ENCODE measurements at places on chromosomes 7 and 10.

GRCh38 chr10:71766717-71767419, 6.5 kb downstream of the VSIR start:
- peak; percentile 92 for DNase-seq

- DNase-seq: no peak
Observed at GRCh38 chr10:69316313-69317059, 38.2 kb downstream of the HK1 start.

DNA sequence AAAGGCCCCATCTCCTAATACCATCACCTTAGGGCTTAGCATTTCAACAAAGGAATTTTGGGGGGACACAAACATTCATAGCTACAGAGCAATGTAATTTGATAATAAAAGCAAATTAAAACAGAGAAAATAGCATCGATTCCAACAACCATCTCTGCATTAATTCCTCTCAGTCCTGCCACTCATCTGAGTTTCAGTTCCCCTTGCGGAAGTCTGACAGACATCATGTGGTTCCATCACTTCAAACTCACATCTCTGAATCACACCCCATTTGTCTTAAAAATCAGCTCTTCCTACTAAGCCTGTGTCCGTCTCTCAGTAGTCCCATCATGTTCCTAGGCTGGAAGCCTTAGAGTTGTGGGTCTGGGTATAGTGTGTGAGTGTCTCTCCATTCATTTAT, 3.6 kb downstream of the ADCK2 start:
- no peak for DNase-seq

GRCh38 chr10:33248638-33249037, 85.8 kb downstream of the NRP1 start:
- DNase-seq: no peak

DNA sequence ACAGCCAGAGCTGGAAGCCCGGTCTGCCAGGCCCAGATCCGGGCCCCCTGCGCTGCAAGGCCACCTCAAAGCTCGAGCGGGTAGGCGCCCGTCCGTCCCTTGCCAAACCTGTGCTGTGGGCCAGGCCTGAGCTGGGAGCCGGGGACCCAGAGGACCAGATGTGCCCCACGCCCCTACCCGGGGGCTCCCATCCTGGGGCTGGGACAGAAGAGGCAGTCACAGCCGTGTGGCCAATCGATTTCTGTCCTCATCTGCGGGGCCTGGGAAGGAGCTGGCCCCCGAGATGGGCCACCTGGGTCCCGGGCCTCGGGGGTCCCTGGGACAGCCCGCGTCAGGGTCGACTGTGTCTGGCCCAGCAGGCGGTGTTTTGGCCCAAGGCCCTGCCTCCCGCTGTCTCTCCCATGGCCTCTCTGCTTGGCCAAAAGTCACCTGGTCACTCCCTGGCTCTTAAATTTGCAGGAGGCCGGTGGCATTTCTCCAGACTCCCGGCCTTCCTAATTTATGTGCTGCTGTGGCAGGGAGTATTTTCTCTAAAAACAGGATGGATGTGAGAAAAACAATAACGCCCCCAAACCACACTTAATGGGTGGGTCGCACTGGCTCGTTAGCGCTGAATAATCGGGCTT, 63.8 kb downstream of the UNCX start:
- DNase-seq: no peak

- DNase-seq: no peak
Observed at GRCh38 chr7:34748728-34749089, 90.7 kb downstream of the NPSR1 start.

- no peak for DNase-seq
Observed at GRCh38 chr10:5888351-5888750, 1.3 kb downstream of the ANKRD16 start.

DNA sequence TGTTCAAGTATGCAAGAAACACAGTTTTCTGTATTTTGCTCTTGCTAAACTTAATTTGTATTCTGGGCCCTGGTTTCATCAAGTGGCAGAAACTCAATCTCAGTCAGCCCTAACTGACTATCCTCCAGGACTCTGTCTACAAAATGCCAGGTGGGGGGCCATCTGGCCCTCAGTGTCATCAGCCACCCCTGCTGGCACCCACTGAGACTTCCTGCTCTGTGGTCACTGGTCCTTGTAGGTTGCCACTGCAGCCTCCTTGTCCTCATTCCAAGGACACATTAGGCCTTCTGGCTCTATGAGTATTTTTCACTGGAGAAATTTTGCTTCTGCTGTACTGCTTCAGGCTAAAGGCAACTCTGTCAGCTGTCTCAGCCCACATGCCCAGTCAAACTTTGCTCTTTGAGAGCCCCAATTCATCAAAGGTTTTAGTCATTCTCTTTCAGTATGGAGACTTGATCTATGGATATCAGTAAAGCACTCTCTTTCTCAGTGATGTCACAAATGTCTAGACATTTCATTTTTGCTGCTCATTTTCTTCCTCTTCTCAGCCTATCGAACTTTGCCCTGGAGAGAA, 163.6 kb downstream of the KCND2 start:
- DNase-seq: no peak

DNA sequence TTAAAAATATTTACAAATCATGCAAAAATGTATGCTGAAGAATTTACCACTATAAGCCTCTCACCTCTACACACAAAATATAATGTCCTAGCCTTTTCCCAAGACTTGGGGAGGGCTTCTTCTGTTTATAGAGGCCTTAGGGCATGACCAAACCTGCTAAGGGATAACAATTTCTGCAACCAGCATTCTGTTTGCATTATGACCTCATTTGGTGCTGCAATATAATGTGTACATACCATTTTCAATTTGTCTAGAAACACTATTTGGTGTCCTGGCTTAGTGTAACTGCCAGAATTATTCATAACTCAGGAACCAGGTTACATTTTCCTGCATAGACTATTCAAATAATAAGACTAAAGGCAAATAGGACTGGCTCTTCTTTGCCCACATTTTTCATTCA, 446.6 kb upstream of the SORCS1 start:
- no peak for DNase-seq

DNA sequence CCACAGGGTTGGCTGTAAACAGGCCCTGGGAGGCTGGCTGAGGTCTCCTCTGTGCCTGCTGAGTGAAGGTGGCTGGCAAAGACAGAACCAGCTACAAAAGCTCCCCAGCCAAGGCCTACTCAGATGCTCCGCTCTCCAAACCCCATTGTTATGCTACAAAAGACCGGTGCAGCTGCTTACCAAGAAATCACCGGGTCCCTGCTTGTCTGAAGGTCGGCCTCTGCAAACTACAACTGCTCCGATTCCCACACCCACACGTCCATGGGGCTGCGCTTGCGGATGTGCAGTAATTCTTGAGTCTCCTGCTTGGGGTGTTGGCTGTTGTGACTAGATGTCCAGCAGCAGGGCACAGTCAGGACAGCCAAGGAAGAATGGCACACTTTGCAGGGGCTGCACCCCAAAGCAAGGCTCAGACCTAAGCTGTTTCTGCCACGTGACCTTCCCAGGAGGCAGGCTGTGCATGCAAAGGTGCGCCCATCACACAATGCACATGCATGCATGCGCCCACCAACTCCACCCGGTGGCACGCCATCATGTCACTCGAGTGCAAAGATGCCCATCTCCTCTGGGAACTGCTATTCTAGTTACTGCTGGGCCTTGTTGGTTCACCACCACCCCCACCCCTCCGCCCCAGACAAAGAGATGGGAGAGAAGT, 97.8 kb downstream of the OAT start:
- no peak for DNase-seq

- peak; percentile 72 for DNase-seq
Observed at GRCh38 chr10:123599366-123599849, 66.7 kb upstream of the GPR26 start.

GRCh38 chr7:96740130-96740529, 30.5 kb upstream of the SEM1 start:
- no peak for DNase-seq

- no peak for DNase-seq
Observed at GRCh38 chr7:7183838-7184463, 1.6 kb downstream of the C1GALT1 start.

- DNase-seq: no peak
Observed at GRCh38 chr7:18626717-18627116, 131.2 kb downstream of the HDAC9 start.

DNA sequence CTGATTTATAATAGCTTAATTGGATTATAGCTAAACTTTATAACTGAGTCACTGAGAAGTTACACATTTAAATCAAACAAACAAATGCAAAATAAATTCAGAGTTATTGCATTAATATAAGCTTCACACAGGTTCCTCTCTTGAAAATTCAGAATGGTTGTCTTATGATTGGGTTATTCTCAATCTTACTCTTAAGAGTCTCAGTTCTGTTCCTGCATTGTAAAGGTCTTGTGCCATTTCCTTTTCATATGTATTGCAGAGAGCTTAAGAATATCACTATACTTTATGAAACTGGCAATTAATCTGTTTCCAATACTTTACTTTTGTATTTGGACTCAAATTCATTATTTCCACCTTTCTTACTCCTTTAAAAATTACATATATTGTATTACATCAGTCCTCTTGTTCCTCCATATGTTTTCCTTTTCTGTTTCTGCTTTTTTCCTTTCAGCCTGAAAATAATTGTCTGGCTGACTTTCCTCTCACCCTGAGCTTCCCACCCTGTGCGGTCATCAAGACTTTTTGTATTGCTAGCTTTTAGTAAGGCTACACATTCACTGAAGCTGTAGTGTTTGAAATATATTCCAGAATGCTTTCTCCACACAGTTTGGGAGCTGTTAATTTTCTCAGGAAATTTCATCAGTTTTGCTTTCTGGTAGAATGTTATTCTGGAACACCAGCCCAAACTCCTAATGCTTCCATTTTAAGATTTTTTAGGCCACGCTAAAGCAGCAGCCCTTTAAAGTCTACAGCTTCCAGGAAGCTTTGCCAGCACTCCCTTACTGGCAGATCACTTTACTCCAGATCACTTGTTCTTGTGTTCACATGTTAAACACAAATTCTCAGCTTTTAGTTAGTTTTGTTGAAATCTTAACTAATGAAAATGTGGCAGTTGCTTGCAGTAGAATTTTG, 139.4 kb downstream of the KCND2 start:
- no peak for DNase-seq

DNA sequence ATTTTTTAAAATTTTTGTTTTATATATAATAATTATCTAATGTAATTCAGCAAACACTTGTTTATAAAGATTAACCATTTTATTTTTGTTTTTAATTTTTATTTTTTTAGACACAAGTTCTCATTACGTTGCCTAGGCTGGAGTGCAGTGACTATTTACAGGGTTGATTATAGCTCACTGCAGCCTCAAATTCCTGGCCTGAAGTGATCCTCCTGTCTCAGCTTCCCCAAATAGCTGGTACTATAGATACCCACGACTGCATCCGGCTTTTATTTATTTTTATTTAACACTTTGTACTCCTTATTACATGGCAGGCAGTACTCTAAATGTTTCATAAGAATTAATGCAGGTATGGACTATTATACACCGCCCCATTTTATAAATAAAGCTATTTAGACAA, 288.7 kb downstream of the MDFIC start:
- no peak for DNase-seq

GRCh38 chr10:89846281-89846630, 144.9 kb downstream of the KIF20B start:
- DNase-seq: no peak

- DNase-seq: no peak
Observed at GRCh38 chr7:126529833-126530232, 722.9 kb downstream of the GRM8 start.

DNA sequence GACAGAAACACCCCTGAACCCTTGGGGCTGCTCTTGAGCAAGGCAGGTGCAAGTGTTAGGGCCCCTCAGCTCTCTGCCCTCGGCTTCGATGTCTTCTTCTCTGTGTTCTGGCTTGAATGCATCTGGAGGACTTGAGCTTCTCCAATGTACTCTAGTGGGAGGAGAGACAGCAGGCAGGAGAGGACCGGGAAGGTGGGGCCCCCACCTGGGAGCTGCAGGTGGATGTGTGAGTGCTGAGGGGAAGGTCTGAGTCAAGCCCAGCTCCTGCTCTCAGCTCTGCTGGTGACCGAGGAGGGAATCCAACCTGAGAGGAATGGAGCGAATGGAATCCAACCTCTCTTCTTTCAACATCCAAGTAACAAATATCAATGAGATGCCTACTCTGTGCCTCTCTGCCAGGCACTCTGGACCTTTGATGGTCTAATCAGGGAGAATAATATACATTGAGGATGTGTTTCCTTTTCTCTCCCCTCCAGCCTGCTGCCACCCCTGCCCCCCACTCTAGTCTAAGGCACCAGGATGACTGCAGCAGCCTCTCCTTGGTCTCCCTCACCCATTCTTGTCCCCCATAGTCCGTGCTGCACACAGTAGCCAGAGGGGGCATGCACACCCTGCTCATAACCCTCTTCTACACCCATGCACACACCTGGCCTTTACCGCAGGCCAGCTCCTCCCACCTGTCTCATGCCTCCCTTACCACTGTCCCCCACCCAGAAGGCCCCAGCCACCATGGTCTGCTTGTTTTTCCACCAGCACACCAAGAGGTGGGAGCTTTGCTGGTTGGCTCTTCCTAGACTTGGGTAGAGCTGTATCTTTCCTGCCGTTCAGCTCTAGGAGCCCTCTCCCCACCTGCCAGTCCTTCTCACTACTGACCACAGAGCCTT, 13.6 kb downstream of the TBATA start:
- peak; percentile 57 for DNase-seq

DNA sequence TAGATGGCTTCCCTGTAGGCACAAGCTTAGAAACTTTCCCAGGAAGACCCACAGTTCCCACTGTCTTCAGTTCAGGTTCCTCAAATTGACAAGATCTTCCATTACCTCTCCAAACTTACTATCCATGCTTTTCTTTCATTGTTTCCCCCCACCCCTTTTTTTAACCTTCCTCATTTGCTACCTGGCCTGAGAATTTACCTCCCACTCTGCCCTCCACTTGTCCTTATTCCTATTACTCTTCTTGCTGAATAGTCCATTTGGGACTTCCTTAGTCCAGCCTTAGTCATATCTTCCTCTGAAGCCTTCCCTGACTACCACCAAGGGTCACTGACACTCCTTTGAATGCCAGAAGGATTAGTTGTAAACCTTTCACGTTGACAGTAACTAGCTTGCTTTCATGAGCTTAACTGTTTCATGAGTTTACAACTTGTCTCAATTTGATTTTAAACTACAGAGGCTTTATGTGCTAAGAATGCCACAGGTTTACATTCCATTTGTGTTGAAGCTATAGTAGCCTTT, 1.2 kb upstream of the CALU start:
- DNase-seq: no peak

- DNase-seq: no peak
Observed at GRCh38 chr7:17608114-17608833, 309.8 kb downstream of the AHR start.

- DNase-seq: peak; percentile 62
Observed at GRCh38 chr10:97463363-97464132, 17.6 kb downstream of the ZDHHC16 start.

- DNase-seq: no peak
Observed at GRCh38 chr10:108244443-108245228, 1080.1 kb upstream of the SORCS1 start.

GRCh38 chr10:96446966-96447596, 66.6 kb downstream of the TLL2 start:
- DNase-seq: no peak

DNA sequence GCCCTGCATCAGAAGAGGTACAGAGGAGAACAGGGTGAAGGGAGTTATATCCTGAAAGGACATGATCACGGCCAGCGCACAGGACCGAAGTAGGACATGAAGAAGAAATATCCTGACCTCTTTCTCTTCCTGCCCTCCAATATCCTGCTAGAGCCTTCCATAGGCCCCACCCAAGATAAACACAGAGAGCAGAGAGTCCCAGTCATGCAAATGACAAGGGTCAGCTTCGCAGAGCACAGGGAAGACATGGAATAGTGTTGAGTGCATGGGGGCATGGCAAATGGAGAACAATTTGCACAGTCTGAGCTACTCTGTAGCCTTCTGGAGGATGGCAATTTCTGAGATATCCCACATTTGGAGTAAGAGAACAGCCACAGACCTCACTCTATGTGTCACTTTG, 371.4 kb downstream of the GRM8 start:
- DNase-seq: no peak

- no peak for DNase-seq
Observed at GRCh38 chr10:49592726-49593563, 17.2 kb upstream of the SLC18A3 start.

Data from suprapubic skin (tissue), 4 donors.